Body of pancreas (tissue), 4 donors: ENCODE measurements at places on chromosomes 2 and 18.

DNA sequence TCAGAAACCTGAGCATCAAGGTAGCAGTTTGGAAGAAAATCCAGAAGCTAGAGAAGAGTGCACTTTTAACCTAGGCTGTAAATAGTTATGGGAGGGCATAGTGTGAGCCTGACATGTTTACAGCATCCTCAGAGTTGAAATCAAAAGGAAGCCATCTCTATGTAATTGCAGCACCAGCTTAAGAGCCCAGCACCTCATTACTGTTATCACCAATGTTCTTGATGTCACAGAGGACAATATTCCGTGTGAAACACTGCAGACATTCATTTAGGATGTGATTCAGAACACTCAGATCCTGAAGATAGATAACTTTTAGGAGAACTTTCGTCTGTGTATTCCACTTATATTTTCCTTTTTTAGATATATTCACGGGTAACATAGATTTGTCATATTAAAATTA, 48.1 kb downstream of the FBXO36 start:
- no peak for DNase-seq

DNA sequence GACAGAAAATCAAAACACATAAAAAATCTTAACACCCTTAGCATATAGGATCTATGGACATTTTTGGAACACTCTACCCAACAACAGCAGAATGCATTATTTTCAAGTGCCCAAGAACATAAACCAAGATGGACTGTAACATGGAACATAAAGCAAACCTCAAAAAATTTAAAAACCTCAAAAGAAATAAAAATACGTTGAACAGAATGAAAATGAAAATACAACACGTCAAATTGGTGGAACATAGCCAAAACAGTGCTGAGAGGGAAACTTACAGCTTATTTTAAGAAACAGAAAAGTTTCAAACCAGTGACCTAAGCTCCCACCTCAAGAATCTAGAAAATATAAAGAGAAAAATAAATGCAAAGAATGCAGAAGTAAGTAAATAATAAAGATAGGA, 58.3 kb upstream of the BCL2L11 start:
- DNase-seq = no peak

DNA sequence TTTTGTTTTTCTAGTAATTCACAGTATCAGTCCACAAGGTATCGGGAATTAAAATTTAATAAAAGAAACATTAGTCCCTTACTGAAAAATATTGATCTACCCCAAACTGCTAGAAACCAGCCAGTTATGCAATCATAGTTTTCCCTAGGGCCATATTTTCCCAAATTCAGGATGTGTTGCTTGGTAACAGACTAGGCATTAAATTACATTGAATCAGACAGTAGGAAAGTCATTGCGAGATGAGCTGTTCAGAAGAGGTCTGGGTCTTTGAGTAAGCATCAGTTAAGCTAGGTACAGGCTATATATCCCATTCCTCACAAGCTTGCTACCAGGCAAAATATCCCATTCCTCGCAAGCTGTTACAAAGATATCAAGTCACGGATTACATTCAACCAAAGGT, 123.0 kb upstream of the CCDC150 start:
- DNase-seq = no peak

- DNase-seq = no peak
These were observed 9.1 kb downstream of the ITM2C start for GRCh38 chr2:230873661-230874401.

DNA sequence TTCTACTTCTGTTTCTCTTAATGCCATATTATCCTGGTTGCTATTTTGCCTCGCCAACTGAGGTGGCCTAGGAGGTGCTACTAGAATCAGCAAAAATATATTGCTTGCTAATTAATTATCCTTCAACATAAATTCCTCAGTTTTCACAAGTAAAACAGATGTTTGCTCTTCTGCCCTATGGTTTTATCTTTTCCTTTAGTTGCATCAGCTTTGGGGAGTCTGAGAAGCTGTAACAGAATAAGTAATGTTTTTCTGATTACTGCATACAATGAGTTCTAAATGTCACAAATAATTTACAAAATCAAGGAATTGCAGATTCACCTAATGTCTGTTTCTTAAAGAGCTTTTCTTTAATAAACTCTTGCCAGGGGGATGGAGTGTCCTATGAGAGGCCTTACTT, 36.7 kb downstream of the GULP1 start:
- DNase-seq = no peak

DNA sequence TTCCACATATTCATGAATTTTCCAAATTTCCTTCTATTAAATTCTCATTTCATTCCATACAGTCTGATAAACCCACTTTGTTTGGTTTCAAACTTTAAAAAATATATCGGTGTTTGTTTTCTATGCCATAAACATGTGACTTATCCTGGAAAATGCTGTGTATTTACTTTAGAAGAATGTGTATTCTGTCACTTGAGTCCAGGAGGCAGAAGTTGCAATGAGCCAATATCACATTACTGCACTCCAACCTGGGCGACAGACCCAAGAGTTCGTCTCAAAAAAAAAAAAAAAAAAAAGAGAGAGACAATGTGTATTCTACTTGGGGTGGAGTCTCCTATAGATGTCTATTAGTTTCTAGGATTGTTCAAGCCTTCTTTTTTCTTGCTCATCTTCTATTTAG, 31.8 kb downstream of the MBD5 start:
- no peak for DNase-seq

- DNase-seq = no peak
These were observed 273.6 kb downstream of the RDH14 start for GRCh38 chr2:18286897-18287296.

DNA sequence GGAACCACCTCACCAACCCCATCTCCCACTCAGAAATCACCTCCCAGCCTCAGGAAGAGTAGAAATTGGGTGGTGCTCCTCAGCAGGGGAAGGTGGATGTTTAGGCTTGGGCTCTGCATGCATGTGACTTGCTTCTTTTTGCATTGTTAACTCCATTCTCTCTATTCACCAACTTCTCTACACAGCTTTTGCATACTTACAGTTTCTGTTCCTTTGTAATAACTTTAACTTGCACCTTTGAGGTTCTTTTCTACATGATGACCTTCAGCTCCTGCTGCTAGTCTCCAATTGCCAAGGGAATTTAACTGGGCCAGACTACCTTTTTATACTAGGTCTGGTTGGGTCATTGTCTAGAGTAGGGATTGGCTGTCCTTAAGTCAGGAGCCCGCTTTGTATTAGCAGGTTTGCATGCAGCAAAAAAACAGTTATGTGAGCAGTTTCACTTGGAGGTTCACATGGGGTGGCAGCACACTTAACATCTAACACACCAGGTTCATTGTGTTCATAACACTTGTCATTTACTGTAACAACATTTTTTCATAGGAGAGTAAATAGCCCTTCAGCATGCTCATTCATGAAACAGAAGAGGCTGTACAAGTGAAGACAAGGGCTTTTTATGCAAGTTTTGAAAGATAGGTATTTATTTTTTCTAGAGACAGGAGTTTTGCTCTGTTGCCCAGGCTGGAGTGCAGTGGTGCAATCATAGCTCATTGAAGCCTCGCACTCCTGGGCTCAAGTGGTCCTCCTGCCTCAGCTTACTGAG, 12.0 kb downstream of the MRPL35 start:
- no peak for DNase-seq

DNA sequence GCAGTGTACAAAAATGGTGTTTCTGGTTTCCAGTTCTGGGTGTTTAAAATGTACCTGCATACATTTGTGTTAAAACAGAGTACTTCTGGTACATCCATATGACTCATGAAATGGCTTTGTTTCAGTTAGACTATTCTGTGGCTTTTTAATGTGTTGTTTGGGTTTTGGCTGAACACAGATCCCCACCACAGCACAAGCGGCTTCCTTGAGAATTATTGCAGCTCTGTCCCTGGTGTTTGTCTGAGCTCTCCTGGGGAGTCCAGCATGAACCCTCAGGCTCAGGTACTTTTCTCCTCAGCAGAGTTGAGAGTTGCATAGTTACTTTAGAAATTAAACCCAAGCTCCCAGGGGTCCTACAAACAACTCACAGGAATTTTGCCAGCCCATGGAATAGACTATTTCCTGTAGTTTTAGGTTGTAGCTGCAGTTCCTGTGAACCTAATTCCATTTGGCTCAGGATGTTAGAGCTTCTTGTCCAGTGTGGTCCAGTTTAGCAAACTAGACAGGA, 64.8 kb upstream of the EML6 start:
- DNase-seq = no peak

- DNase-seq = no peak
These were observed 9.4 kb upstream of the ARHGAP28 start for GRCh38 chr18:6719910-6720683.

- DNase-seq = no peak
These were observed 319 bp upstream of the EN1 start for GRCh38 chr2:118847762-118848172.

DNA sequence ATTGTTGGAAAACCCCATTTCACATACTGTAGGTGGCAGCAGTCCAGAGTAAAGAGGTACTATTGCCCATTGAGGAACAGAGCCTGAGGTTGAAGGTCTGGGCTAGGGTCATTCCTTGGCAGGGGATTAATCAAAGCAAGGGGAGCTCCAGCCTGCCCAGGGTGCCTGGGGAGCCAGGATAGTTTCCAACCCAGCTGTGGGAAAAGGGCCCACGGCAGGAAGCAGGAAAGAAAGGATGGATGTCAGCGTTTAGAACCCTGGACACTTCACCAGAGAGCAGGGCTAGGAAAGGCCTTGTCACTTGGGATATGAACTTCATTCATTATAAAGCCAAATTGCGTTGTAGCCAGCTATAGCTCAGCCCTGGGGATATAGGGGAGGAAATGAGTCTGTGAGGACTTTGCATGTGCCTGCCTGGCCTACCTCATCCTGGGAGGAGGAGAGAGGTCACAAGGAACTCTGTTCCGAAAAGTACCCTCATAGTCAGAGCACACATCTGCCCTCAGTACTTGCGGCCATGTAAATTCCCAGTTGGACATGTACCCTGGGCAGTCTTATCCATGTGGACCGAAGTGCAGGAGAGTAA, 140.2 kb upstream of the COPS8 start:
- no peak for DNase-seq

DNA sequence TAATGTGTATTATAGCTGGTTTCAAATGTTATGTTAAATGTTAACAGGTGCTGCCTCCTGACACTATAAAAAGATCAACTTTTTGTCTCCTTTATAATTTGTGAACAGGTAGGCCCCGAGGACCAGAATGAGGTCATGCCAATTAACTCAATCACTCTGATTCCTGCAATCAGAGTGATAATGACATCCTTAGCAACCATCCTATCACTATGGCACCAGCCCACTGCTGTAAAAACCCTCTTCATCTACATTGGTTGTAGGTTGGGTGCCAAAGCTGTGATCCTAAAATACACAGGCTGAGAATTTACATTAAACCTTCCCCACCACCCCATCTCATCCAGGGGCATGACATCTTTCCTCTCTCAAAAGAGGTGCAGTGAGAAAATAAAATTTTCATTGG, 103.5 kb downstream of the CPO start:
- no peak for DNase-seq

DNA sequence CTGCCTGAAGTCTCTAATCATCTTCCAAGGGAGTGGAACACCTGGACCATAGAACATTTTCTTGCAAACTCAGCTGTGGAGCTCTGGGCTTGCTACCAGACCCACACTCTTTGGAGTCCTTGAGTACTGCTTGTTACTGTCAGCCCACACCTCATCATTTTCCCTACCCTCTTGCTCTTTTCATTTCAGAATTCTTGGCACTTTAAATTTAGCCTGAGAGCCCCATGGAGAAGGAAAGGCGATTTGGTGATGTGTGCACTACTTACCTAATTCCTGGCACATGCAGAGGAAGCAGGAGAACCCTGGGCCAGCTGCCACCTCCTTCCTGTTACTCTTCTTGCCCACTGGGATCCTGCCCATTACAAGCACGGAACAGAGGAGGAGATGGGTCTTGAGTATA, 31.7 kb downstream of the TMEM178A start:
- DNase-seq = peak; percentile 40
